ENCODE measurements at places on chromosomes 3 and 15.

- DNase-seq = no peak
Observed at GRCh38 chr3:69724722-69725435, 14.4 kb upstream of the MITF start.

GRCh38 chr3:11635680-11636393, 7.9 kb downstream of the VGLL4 start:
- DNase-seq = no peak

DNA sequence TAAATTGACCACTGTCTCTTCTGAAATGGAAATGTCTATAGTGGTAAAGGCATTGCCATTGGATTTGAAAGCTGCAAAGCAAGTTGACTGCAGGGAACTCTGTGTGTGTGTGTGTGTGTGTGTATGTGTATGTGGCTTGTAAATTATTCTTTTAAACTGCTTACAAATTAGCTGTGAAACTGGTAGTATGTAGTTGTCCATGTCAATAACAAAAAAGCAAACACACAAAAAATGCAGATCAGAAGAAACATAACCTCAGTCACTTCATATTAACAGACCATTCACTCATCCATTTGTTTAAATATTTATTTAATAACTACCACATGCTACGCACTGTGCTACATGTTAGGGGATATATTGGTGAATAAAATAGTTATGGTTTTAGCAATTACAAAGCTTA, 837.7 kb downstream of the FHIT start:
- no peak for DNase-seq

DNA sequence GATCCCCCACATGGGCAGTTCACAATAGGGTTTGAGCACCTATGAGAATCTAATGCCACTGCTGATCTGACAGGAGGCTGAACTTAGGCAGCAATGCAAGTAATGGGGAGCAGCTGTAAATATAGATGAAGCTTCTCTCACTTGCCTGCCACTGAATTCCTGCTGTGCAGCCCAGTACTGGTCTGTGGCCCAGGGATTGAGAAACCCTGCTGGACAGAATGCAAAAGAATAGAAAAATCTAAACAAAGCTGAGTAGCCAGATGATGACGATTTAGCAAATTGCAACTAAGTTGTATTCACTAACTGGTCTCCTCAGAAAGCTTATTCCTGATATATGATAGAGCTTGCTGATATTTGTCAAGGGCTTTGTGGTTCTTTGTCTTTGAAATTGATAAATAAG, 34.3 kb upstream of the APH1B start:
- DNase-seq = no peak

DNA sequence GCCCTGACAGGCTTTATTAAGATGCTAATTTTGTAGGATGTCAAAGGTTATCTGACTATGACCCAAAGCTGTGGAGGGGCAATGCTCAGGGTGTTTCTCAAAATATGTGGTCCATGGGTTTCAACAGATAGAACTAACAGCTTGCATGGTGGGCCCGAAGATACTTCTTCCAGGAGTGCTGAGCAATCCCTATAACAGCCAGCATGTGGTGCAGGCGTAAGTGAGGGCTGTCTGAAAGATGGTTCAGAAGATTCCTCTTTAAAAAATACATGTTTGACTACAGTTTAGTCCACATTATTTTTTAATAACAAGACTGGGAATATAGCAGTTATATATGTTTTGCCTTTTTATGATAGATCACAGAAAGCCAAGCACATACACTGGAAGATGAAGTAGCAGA, 7.6 kb downstream of the SCG3 start:
- DNase-seq = no peak

GRCh38 chr15:99365242-99365641, 114.0 kb downstream of the LRRC28 start:
- no peak for DNase-seq

GRCh38 chr3:127068111-127068810, 85.3 kb downstream of the PLXNA1 start:
- DNase-seq = no peak

DNA sequence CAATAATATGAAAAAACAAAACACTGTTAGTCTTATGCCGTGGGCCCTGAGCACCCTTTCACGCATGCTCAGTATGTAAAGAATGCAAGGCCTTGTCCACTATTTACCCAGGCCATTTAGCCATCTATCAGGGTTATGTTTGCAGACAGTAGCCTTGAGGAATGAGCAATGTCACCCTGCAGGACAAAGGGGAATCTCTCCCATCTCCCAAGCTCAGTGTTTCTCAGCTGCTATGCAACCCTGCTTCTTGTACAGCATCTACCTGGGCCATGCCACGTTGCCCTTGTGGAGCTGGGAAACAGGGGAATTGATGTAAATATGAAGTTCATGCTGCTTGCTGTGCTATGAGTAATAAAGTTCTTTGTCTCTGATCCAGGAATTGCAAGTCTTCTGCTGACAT, 51.5 kb upstream of the SLCO2A1 start:
- DNase-seq = no peak

DNA sequence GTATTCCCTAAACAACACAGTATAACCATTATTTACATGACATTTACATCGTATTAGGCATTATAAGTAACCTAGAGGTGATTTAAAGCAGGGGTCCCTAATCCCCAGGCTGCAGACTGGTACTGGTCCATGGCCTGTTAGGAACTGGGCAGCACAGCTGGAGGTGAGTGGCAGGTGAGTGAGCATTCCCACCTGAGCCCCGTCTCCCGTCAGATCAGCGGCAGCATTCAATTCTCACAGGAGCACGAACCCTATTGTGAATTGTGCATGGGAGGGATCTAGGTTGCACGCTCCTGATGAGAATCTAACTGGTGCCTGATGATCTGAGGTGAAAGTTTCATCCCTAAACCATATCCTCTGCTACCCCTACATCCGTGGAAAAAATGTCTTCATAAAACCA, 138.2 kb downstream of the ATP10A start:
- no peak for DNase-seq

DNA sequence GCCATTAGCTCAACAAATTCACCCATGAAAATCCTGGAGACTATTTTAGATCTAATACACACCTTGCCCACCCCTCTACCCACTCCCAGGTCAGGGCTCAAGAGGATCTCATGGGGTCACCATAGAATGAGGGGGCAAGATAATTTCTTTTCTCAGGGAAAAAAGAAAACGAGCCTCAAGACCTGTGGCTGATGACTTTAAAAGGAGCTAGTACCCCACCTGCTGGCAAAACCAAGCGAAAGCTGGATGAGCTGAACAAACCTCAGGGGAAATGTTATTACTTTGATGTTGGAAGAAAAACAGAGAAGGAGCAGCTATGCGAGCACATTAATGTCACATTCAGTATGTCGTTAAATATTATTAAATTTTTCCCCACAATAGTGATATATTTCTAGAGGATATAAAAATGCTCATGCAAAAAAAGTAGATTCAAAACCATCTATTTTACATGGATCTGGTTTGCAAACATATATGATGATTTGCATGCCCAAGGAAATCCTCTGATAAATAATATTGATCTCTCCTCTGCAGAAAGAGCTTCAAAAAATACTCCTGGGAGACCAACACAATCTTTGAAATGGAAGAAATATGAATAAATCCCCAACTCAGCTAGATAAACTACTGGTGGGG, 37.7 kb downstream of the PLD1 start:
- DNase-seq = no peak

- DNase-seq = no peak
Observed at GRCh38 chr3:6709178-6709577, 151.7 kb upstream of the GRM7 start.

DNA sequence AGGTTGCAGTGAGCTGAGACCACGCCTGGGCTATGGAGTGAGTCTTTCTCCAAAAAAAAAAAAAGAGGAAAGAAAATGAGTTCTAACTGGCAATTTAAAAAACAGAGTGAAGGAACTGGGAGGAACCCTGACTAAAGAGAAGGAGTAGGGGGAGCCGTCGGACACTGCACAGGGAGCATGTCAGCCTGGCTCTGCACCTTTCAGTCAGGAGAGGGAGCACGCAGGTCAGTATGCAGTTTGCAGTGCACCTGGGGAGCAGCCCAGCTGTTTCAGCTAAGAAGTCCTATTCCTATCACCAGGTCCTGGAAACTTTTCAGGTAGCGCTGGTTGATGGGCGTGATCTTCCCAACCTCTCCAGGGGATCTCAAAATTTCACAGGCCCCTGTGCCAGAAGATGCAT, 14.9 kb upstream of the ZXDC start:
- no peak for DNase-seq

GRCh38 chr3:188979669-188980310, 192.0 kb upstream of the TPRG1 start:
- DNase-seq = no peak

DNA sequence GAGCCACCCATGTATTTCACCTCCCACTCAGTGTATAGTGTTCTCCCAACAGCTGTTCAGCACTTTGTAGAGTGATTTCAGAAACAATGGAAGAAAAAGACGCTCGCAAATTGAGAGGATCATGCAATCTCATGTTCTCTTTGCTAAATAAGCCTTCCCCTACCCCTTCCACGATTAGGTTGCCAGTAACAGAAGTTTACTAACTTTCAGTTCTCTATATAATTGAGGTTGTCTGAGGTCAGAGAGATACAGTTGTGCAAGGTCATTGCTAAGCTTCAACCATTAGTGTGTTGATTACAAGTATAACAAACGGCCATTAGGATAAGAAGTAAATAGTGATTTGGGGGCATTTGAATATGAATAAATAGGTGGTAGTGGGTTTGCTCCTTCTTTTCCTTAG, 99.6 kb downstream of the TUSC7 start:
- no peak for DNase-seq

DNA sequence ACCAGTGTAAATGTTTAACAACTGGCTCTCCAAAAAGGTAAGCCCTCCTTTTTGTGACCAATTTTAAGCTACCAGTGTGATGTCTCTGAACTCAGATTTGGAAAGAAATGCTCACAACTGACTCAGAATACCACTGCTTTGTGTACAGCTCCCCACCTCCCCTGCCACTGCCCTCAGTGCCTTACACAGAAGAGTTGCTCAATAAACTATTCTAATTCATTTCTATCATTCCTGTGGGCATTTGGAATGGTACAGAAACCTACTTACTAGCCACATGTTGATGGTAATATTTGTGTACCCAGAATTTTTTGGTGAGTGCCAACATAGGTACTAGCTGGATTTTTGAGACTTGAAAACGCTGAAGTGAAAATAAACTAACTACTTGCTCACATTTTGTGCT, 16.0 kb downstream of the LRRN1 start:
- DNase-seq = no peak

DNA sequence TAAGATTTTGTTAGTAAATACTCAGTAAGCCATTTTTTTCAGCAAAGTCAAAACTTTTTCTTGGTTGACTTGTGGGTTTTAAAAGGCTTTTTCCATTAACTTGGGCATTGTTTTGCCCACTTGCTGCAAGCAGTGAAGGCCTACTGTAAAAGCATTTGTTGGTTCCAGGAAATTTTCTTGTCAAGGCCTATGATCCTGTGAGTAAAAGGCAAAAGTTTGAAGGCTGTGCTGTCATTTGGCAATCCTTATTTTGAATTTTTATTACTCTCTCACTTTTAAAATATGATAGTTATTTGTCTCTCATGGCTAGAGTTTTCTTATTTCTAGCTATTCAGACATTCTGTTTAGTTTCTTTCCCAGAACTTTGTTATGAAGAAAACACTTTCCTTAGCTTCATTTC, 13.0 kb downstream of the P2RY12 start:
- no peak for DNase-seq

GRCh38 chr3:59056706-59057105, 6.9 kb upstream of the CFAP20DC start:
- DNase-seq = no peak

- DNase-seq = no peak
Observed at GRCh38 chr3:6807967-6808588, 52.8 kb upstream of the GRM7 start.

GRCh38 chr3:71311661-71312046, 271.9 kb downstream of the FOXP1 start:
- no peak for DNase-seq

DNA sequence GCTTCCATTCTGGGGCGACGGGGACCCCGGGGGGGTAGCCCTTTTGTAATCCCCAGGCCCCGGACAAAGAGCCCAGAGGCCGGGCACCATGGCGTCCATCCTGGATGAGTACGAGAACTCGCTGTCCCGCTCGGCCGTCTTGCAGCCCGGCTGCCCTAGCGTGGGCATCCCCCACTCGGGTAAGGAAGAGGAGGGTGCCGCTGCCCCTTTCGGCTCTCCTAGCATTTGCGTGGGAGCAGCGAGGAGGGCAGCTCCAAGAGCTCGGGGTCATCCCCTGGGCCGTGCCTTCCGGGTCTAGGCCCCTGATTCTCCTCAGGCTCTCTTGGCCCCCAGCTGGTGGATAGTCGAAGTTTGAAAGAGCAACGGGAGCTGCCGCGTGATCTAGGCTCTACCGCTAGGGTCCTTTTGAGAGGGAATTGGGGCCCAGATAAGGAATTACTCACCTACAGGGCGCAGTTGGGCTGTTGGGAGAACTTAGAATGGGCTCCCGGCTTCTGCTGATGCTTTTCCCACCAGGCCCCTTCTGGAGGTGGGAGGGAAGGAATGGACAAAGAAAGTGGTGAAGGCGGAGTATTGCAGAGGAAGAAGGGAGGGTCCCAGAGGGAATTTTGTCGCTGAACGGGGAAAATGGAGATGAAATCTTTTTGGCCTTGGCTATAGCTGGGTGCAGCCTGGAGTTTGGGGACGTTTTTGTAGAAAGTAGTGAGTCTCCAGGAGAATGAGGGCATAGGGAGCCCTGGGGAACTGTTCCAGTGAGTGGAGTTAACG, 615 bp downstream of the VPS18 start:
- DNase-seq = no peak

All from dorsolateral prefrontal cortex (tissue), 122 donors.